Activated CD4-positive, alpha-beta memory T cell treated with anti-CD3 and anti-CD28 coated beads, Interleukin-2, amount 10 ng/mL, durations not matched to agents 7 days and 5 days (primary cell): ENCODE measurements at places on chromosomes 7 and 10. TPM values are rescaled to one million over a fixed set of nuclear protein-coding genes. Genes with fewer than 3 reads are reported as not detected.

DNA sequence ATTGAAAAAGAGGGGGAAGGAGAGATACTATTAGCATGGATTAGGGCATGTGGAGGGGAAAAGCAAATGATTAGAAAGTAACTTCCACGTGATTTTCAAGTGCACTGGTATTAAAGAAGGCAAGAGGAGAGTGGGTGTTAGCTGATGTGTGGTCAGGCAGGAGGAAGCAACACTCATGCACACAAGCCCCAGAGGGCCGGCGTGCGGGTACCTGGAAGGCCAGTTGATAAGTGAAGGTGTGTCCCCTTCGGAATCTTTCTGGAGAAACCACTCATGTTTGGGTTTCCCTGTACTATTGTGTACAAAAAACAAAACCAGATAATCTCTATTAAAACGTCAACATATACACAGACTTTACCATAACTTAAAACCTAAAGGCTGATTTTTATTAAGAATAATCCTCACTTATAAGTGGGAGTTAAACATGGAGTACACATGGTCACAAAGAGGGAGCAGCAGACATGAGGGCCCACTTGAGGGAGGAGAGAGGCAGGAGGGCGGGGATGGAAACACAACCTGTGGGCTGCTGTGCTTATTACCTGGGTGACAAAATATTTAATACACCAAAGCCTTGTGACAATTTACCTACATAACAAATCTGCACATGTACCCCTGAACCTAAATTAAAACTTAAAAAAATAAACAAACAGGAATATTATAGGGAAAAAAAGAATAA, 98.9 kb downstream of the SVIL start:
- H3K4me3 ChIP-seq: no peak overlapping the region
- H3K36me3 ChIP-seq: no peaks in the 10 kb centered on the region
- peaks cover 3% of the 10 kb centered on the region for H3K4me1 ChIP-seq
- no peaks in the 10 kb centered on the region for H3K27me3 ChIP-seq

DGKI gene
- 0.91 TPM for total RNA-seq

DNA sequence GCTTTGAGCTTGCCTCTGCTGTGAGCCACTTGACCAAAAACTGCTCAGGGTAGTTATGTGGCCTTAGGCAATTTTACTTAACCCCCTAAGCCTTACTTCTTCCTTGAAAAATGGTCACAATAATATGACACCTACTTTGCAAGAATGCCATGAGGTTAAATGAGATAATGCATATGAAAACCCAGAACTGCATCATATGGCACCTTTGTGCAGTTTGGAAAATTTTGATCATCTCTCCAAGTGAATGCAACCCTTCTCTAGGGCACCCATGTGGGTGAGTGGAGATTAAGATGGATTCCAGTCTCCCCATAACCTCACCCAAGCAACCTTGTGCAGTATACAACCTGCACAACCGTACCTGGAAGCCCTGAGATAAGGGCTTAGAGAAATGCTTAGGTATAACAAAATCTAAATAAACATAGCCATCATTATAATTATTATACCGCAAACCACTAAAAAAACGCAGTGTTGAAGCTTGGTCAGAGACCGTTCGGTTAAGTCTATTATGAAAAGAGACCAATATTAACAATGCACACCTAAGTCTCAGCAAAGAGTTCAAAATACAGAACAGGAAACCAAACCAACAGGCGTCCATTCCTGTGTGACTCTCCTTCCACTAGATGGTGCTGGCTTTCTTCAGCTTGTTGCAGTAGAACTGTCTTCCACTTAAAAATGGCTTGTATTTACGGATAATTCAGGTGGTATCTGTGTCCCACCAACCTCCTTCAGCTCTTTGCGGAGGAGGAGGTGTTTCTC, 21.0 kb upstream of the ASB15 start:
- no peak overlapping the region for H3K4me3 ChIP-seq
- no peaks in the 10 kb centered on the region for H3K4me1 ChIP-seq
- peaks cover 16% of the 10 kb centered on the region for H3K27me3 ChIP-seq
- no peaks in the 10 kb centered on the region for H3K36me3 ChIP-seq
- H3K27ac ChIP-seq: no peak overlapping the region

OR2A7 gene
- total RNA-seq: 3.2 TPM

GRCh38 chr10:34454590-34455261, 360.4 kb downstream of the PARD3 start:
- H3K27ac ChIP-seq: no peak overlapping the region
- no peaks in the 10 kb centered on the region for H3K36me3 ChIP-seq
- DNase-seq: no peak

- no peaks in the 10 kb centered on the region for H3K27me3 ChIP-seq
- no peak overlapping the region for H3K4me3 ChIP-seq
- no peaks in the 10 kb centered on the region for H3K36me3 ChIP-seq
Observed at GRCh38 chr7:17787257-17787656, 153.0 kb downstream of the SNX13 start.

- H3K27ac ChIP-seq: no peak overlapping the region
- H3K4me1 ChIP-seq: no peaks in the 10 kb centered on the region
- H3K27me3 ChIP-seq: no peaks in the 10 kb centered on the region
- H3K4me3 ChIP-seq: no peak overlapping the region
Observed at GRCh38 chr7:132806834-132807233, 230.6 kb upstream of the PLXNA4 start.

- peaks cover 3% of the 10 kb centered on the region for H3K36me3 ChIP-seq
- no peak overlapping the region for H3K4me3 ChIP-seq
- H3K4me1 ChIP-seq: peaks cover 24% of the 10 kb centered on the region
- H3K27ac ChIP-seq: no peak overlapping the region
Observed at GRCh38 chr7:37394158-37394557, 54.5 kb downstream of the ELMO1 start.

GRCh38 chr7:124489925-124490324, 275.7 kb downstream of the GPR37 start:
- no peak for DNase-seq
- no peaks in the 10 kb centered on the region for H3K36me3 ChIP-seq
- H3K4me3 ChIP-seq: no peak overlapping the region

DNA sequence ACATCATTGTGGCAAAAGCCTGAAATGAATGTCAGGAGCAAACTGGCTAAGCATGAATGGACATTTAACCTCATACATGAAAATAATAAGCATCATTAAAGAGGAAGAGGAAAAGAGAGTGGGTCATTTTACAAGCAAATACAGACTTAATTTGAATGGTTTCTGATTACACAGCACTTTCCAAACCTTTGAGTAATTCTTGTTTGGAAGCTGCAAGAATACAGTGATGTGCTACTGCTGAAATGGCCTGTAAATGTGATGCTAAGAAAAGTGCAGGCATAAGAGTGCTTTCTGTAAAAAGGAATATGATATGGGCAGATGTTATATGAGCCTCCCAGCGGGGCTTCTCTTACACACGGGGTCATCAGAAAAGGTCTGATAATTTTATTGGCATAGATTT, 30.2 kb downstream of the TAS2R16 start:
- H3K4me1 ChIP-seq: no peaks in the 10 kb centered on the region
- DNase-seq: no peak
- no peaks in the 10 kb centered on the region for H3K27me3 ChIP-seq
- H3K4me3 ChIP-seq: no peak overlapping the region
- no peaks in the 10 kb centered on the region for H3K36me3 ChIP-seq

- DNase-seq: no peak
- no peaks in the 10 kb centered on the region for H3K27me3 ChIP-seq
- H3K4me3 ChIP-seq: no peak overlapping the region
- H3K4me1 ChIP-seq: no peaks in the 10 kb centered on the region
- H3K36me3 ChIP-seq: no peaks in the 10 kb centered on the region
Observed at GRCh38 chr7:16129431-16130110, 291.8 kb downstream of the CRPPA start.

DNA sequence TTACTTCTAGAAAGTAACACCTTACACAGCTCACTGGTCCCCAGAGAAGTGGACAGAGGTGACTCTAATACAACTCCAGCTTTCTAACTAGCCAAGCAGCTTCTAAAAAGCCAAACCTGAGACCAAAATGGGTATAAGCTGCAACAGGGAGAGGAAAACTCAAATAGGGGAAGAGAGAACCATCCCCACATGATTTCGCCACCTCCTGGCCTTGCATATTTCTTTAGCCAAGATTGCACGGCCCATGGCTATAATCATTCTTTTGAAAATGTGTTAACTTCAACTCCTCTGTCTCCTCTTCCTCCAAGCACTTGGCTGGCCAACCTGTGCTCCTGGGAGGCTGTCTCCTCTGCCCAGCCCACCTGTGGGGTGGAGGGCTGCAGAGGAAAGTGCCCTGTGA, 28.7 kb downstream of the NUP42 start:
- H3K27ac ChIP-seq: no peak overlapping the region
- H3K4me1 ChIP-seq: peaks cover 3% of the 10 kb centered on the region
- no peak for DNase-seq
- H3K4me3 ChIP-seq: no peak overlapping the region
- H3K27me3 ChIP-seq: peaks cover 26% of the 10 kb centered on the region

DNA sequence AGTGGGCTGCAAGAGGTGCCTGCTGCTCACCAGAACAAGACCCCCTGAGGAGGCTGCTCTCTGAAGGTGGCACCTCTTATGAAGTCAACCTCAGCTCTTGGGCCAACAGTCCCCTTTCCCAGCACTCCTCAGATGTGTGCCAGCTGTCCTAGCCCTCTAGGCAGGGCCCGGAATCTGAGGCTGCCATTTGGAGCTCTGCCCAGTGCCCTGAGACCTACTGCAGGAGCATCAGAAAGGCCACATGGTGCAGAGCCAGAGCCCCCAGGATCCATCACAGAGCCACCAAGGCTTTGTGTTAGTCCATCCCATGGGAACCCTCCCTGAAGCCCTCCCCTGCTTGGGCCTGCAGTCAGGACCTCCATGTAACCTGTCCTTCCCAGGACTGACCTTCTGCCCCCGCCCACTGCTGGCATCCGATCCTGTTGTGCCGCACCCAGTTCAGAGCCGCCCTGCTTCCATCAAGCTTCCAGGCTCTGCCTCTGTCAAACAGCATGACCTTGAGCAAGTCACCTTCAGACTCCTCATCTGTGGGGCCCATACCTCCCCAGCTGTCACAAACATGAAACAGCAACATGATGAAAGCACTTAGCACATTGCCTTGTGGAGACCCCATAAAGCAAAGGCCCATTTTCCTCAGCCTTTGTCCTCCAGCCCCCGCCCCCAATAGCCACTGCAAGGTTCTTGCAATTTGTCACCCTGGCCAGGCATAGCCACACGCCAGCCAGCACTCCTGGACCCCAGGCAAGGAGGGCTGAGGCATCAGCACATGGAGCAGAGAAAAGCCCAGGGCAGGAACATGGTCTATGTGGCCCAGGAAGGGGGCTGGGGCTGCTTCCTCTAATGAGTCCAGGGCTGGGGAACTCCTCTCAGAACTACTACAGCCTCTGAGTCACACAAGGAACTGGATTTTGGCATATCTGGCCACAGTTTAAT, 51.7 kb downstream of the GRID1 start:
- no peak for DNase-seq
- no peak overlapping the region for H3K4me3 ChIP-seq
- H3K4me1 ChIP-seq: no peaks in the 10 kb centered on the region
- H3K36me3 ChIP-seq: no peaks in the 10 kb centered on the region

DNA sequence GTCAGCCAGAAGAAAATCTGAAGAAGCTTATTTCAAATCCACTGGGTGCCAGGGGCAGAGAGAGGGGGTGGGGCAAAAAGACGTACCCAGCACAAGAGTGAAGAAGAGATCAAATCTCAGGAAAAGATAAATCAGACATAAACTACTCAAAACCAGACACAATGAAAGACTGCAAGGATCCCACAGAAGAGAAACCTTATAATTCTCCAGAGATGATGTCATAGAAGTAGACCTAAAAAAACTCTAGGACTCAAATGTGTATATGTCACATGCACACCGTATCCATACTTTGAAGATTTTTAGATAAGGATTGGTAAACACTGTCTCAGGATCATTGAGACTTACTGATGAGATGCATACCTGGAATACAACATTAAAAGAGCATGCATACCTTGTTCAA, 98.5 kb upstream of the PIK3CG start:
- H3K4me1 ChIP-seq: peaks cover 24% of the 10 kb centered on the region
- no peaks in the 10 kb centered on the region for H3K27me3 ChIP-seq
- H3K4me3 ChIP-seq: no peak overlapping the region
- no peak overlapping the region for H3K27ac ChIP-seq

GIMAP6 gene
- 84.9 TPM for total RNA-seq

DNA sequence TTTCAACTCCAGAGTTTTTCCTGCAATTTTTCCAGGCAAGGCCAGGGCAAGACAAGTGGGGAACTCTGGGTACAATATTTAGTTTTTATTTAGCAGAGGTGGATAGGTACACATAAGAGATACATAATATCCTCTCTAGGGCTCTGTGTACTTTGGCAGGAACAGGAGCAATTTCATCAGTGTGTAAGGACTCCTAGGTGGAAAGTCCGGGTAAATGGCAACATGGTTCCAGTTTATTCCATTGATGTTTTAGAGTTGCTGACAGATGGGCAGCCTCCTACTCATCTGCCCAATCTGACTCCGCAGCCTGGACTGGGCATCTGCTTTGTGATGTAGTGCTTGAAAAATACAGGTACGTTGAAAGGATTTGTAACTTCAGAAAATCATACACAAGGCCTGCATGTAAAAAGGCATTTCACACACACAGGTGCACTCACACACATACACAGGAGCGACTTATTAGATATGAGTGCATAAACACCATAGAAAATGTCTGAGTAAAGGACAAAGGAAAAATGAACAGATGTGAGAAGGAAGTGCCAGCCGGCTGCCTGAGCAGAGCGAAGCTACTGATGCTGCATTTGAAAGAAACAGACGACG, 5.7 kb downstream of the PON1 start:
- no peaks in the 10 kb centered on the region for H3K27me3 ChIP-seq
- no peaks in the 10 kb centered on the region for H3K36me3 ChIP-seq
- no peak overlapping the region for H3K27ac ChIP-seq

- H3K27ac ChIP-seq: no peak overlapping the region
- DNase-seq: no peak
- no peak overlapping the region for H3K4me3 ChIP-seq
- peaks cover 17% of the 10 kb centered on the region for H3K27me3 ChIP-seq
Observed at GRCh38 chr10:132526676-132527075, 10.9 kb upstream of the INPP5A start.

SDK1 gene
- 0.03 TPM for total RNA-seq

GRCh38 chr10:35855155-35855947, 213.3 kb upstream of the FZD8 start:
- no peaks in the 10 kb centered on the region for H3K27me3 ChIP-seq
- no peak for DNase-seq
- no peak overlapping the region for H3K4me3 ChIP-seq
- H3K27ac ChIP-seq: no peak overlapping the region

- no peak for DNase-seq
- H3K4me1 ChIP-seq: no peaks in the 10 kb centered on the region
- peaks cover 13% of the 10 kb centered on the region for H3K27me3 ChIP-seq
- no peak overlapping the region for H3K4me3 ChIP-seq
Observed at GRCh38 chr7:157739031-157739430, 402.2 kb downstream of the DNAJB6 start.

PRPS1L1 gene
- not detected for total RNA-seq

SLC26A5 gene
- total RNA-seq: not detected

DNA sequence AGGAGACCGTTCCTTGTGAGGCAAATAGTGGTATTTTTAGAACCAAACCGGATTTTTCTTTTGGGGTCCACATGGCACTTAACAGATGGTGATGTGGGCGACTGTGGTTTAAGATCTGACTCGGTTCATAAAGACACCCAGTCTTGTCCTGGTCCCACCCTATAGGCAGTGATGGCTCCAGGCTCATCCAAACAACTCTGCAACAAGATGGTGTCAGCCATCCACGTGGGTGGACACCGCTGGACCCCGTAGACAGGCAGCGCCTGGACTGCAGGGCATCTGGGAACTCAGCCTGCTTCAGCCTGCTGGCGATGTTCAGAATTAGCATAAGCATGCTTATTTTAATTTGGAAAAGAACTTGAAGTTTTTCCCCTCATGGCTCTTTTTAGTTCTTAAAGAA, 258.4 kb upstream of the FZD1 start:
- H3K36me3 ChIP-seq: no peaks in the 10 kb centered on the region
- H3K27me3 ChIP-seq: no peaks in the 10 kb centered on the region
- H3K4me3 ChIP-seq: no peak overlapping the region
- H3K27ac ChIP-seq: no peak overlapping the region
